Fibroblast of mammary gland (primary cell): ENCODE measurements at places on chromosomes 12 and 14.

DNA sequence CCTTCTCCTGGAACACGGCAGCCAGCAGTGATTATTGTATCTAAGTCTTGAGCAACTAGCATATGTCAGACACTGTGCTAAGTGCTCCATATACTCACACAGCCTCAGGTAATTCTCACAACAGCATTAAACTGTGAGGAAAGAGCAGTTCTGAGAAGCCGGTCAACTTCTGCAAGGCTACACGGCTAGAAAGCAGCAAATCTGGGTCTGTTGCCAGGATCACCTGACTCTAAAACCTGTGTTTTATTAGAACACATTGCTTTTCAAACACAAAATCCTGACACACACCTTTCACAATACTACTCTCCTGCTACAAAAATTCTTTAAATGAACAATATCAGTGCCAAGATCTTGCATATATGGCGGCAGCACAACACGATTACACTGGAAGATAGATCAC, 49.8 kb upstream of the CRACR2A start:
- DNase-seq, result no peak

GRCh38 chr14:69268223-69268622, 8.3 kb downstream of the GALNT16 start:
- peak; percentile 71 for DNase-seq

GRCh38 chr12:100061814-100062213, 77.1 kb upstream of the ANKS1B start:
- peak; percentile 45 for DNase-seq

- DNase-seq, result no peak
Measured at GRCh38 chr12:42758806-42759205, 169.3 kb upstream of the PRICKLE1 start.

DNA sequence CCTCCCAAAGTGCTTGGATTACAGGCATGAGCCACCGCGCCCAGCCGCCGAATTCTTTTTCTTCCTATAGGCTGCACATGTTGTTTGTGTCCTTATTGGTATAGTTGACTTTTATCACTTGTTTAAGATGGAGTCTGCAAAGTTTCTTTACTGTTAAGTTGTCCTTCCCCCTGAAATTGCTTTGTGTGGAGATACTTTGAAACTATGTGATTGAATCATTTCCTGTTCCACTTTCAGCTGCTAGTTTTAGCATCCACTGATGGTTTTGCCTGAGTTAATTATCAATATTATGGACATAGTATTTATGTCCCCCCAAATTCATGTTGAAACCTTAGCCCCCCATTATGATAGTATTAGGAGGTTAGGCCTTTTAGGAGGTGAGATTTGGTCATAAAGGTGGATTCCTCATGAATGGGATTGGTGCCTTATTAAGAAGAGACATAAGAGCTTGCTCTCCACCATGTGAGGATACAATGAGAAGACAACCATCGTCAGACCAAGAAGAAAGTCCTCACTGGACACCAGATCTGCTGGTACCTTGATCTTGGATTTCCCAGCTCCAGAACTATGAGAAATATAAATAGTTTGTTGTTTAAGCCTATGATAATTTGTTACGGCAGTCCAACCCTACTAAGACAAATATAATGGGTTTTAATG, 34.9 kb downstream of the PPHLN1 start:
- DNase-seq, result no peak

GRCh38 chr12:754851-755562, 2.6 kb downstream of the WNK1 start:
- peak; percentile 81 for DNase-seq

DNA sequence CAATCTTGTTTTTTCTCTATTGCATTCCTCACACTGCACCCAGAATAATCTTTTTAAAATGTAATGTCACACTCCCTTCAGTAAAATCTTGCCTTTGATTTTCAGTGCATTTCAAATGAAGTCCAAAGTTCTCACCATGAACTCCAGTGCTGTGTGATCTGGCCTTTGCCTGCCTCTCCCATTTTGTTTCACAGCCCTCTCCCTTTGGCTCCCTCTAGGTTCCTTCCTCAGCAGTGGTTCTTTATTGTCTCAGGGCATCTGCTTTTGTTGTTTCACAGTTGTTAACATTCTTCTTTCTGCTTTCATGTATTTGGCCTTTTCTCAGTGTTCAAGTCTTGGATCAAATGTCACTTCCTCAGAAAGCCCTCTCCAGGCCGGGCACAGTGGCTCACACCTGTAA, 84.5 kb upstream of the AMN1 start:
- no peak for DNase-seq

- peak; percentile 45 for DNase-seq
Measured at GRCh38 chr14:78902010-78902623, 731.9 kb downstream of the NRXN3 start.

DNA sequence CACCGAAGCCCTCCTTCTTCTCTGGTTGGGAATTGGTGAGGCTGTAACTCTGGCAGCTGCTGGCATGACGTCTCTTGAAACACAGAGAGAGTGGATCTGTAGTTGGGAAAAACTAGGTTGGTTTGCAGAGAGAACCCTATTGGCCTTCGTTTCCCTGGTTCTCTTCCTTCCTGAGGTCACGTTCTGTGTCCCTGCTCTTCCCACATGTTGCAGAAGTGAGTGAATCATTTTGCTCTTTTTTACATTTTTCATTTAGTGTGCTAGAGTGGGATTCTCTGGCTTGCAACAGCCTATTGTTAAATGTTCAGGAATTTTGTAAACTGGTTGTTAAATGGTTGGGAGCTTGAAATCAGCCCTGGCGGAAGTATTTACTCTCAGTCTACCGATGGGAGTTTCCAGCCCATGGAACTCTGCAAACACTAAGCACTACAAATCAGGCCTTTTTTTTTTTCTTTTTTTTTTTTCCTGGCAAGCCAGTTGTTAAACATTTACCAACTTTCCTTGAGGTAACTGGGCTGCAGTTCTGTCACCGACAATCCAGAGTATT, 26.8 kb upstream of the CKAP4 start:
- DNase-seq, result peak; percentile 49

DNA sequence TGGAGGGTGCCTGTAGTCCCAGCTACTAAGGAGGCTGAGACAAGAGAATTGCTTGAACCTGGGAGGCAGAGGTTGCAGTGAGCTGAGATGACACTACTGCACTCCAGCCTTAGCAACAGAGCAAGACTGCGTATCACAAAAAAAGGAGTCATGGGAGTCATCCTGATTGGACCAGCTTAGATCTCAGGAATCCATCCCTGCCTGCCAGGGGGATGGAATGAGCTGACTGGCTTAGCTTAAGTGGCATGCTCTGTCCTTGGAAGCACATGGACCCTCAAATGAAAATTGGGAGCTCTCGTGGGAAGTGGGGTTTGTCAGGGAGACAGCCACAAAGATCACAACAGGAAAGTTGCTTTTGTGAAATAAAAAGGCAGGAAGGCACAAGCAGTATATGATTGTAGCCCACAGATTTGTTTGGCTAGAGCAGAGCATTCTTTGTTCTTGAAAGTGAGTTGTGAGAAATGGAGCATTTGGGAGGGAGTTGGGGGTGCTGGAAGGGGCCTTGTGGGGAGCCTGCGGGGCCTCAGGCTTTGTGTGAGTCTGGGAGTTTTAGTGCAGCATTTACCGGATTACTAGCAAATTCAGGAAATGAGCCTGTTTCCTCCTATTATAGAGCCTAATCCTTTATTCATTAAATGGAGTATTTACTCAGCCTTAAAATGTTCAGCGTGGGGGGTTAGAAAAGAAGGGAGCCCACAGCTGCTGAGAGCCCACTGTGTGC, 30.7 kb downstream of the DGLUCY start:
- peak; percentile 79 for DNase-seq

- DNase-seq, result peak; percentile 91
Measured at GRCh38 chr14:102020058-102020971, 55.9 kb downstream of the DYNC1H1 start.

DNA sequence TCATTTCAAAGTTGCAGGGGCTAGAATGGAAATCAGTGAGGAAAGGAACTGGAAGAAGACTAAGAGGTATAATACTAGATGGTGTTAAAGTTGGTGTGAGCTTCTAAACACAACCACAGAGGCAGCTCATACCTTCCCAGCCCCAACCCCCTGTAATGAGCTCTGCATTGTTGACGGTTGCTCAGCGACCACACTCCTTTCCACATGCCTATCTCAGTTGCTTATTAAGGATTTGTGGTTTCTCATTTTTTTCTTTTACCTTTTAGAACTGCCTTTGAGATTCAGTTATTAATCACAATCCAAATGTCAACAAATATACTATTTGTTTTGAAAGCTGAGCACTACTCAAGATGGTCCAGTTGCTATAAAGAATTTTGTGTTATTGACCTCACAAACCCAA, 62.1 kb upstream of the KIF21A start:
- DNase-seq, result no peak

- DNase-seq, result no peak
Measured at GRCh38 chr12:112908548-112908947, 1.8 kb downstream of the OAS1 start.

DNA sequence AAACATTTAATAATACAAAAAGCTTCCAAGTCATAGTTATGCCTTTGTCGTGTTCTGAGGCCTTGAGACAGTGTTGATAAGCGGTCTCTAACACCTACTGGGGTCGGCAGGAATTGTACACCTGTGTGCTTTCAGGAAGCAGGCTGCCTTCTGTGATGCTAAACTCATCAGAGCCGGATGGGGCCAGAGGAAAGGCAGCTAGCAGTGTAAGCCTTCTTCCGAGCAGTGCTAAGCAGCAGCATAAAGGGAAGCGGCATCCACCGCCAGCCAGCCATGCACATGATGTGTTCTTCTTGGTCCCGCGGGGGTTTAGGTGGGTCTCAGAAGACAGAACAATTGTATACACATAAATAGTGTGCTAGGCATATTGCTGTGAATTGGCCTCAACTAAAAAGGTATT, 159.3 kb downstream of the SLC15A4 start:
- no peak for DNase-seq

- peak; percentile 69 for DNase-seq
Measured at GRCh38 chr12:24111086-24111485, 161.6 kb upstream of the SOX5 start.

DNA sequence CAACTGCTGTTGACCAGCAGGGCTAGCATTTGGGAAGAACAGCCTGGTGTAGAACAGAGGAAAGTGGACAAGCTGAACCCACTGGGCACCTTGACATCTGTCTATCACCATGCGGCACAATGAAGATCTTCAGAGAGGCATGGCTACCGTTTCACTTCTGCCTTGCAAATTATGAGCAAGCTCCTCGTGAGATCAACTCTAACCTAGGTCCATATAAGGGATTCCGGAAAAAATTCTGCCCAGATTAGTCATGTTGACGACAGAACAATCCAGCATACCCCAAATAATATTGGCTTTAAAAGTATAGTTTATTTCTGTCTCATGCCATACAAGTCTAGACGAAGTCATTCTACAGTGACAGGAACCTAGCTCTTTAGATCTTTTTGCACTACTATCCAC, 91.6 kb upstream of the ATF7IP start:
- DNase-seq, result no peak

GRCh38 chr14:80475074-80475473, 263.8 kb upstream of the DIO2 start:
- DNase-seq, result peak; percentile 45

DNA sequence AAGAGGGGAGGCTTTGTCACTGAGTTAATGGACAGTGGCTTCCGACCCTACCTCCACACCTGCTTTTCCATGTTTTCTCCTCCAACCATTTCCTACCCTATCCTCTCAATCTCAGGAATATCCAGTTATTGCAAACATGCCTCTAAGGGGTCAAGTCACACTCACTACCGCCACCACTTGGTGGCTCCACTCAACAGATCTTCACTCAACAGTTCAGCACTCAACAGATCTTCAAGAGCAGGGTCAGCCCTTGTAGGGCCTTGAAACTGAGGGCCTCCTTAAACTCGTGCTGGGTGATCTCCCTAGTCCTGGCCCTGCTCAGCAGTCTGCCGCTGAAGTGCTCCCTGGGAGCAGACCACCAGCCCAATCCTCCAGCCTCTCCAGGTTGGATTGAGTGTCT, 14.2 kb downstream of the ZNF641 start:
- peak; percentile 7 for DNase-seq

- peak; percentile 47 for DNase-seq
Measured at GRCh38 chr14:35257809-35258208, 34.4 kb upstream of the PSMA6 start.

DNA sequence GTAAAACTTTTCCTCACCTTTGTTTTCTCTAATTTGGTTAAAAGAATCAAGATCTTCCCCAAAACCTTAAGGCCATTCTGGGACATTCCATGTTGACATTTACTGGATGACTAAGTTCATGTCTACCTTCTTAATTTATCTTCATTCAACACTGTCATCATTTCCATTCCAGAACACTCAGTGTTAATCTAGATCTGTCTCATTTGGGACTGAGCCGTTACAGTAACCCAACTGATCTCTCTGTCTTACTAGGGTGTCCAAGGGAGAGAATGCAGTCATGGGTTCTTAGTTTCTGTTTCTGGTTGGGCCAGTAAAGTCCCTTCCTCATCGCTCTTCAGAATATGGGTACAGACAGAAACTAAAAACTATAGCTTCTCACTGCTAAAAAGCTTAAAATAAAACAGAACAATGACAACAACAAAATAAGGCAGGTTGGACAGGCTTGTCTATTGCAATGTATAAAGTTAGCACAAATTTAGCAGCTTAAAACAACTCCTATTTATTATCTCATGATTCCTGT, 144.8 kb downstream of the ASCL1 start:
- DNase-seq, result no peak

GRCh38 chr12:52050758-52051541, at the start of gene NR4A1:
TSS of gene NR4A1 (plus strand) at chr12:52051442. CDS start at chr12:52054329, 2,887 bp downstream.
- DNase-seq, result peak; percentile 92

DNA sequence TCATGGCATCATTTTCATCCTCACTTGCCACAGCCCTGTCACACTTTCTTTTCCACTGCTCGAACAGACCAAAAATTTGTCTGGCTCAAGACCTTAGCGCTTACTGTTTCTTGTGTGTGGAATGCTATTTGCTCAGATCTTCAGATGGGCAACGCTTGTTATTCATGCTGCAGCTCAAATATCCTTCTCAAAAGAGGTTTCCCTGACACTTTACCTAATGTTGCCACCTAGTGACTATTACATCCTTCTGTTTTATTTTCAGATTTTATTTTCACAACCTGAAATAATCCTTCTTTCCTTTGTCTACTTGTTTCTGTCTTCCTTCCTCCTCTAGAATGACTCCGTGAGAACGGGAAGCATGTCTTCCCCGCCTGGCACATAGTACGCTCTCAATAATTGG, 5.6 kb downstream of the FBXO33 start:
- DNase-seq, result peak; percentile 74
